ENCODE measurements at places on chromosomes 16 and 17. TPM values are rescaled to one million over a fixed set of nuclear protein-coding genes. Genes with fewer than 3 reads are reported as not detected.

- peak; percentile 85 for DNase-seq
Observed at GRCh38 chr16:88810912-88811768, 588 bp downstream of the APRT start.

DNA sequence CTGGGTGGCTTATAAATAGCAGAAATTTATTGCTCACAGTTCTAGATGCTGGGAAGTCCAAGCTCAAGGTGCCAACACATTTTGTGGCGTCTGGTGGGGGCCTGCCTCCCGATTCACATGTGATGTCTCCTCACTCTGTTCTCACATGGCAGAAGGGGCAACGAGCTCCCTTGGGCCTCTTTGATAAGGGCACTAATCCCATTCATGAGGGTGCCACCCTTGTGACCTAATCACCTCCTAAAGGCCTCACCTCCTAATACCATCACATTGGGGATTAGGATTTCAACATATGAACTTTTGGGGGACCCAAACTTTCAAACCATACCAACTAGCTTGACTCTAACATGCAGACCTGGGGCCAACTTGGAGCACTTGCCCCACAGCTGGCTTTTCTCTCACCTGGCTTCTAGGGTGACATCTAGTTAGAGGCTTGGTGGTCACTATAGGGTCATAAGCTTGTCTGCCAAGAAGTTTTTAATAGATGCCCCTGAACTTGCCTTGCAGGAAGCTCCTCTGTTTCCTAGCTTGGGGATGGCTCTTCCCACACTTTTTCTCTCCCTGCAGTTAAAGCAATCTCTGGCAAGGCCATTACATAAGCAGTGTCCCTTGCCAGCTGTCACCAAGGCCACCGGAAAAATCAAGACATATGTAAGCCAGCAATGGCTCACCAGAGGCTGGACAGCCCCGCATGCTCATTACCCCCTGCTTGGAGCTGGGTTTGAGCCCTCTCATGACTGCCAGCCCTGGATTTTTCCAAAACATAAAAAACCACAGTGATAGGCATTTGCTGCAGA lies 8.4 kb upstream of the MED9 start:
- DNase-seq, result no peak

DNA sequence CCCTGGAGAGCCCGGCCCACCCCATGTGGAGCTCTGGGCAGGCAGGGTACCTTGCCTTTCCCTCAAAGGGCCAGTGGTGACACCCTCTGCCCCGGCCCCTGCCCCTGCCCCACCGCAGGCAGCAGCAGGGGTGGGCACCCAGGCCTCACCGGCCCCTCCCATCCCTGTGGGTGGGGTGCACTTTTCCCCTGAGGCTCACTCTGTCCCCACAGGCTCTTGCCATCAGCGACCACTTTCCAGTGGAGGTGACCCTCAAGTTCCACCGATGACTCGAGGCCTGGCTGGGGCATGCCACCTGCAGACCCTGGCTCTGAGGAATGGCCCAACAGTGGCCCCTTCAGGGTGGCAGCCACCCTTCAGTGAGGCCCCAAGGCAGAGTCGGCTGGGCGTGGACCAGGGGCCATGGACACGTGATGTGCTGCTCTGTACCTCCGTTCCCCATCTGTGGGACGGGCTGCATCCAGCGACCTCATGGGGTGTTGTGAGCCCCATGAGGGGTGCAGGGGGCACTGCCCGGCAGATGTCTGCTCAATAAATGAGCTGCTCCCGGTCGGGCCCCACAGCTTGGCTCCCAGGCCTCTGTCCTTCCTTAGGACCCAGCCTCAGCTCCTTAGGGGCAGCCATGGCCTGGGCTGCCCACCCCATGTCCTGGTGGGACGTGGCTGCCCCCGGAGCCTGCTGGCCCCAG lies 2.0 kb downstream of the DNASE1L2 start:
- no peak for DNase-seq

Gene OSBPL7
- 4.0 TPM for total RNA-seq

Gene LIMD2
- 41.7 TPM for total RNA-seq

Gene LGALS9C
- not detected for total RNA-seq

Gene ANTKMT
- 54.9 TPM for total RNA-seq

Gene OTOP2
- not detected for total RNA-seq

Gene KRT31
- total RNA-seq, result not detected

Data from Daoy (cell line).